ENCODE measurements at places on chromosomes 11 and 22.

GRCh38 chr22:50568626-50569025, 5.9 kb upstream of the SYCE3 start:
- no peak for DNase-seq

DNA sequence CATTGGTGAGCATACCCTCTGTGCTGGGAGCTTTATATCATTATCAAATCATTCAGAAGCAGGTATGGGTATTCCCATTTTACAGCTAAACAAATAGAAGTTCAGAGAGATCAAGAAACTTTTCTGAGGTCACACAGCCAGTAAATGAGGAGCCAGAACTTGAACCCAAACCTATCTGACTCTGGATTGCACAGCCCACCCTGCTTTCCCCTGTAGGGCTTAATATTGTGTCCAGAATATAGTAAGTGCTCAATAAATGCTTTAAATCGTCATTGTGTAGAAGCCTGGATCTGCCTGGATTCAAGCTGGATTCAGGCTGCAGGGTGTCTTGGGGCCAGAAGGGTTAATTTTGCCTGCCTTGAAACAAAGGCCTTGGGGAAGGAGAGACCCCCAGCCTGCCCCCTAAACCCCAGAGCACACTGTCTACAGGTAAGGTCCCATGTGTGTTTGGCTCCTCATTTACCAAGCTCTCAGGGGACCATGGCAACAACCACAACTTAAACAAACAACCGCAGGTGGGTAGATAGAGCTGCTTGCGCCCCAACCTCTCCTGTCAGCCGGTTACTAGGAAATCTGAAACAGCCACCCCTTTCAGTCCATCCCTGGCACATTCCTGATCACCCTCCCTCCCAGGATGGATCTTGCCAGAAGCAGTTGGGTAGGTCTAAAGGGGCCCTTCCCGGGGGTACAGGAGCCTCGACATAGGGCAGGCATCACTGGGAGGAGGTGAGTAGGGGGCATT, 3.0 kb upstream of the SEC14L3 start:
- DNase-seq, result no peak

DNA sequence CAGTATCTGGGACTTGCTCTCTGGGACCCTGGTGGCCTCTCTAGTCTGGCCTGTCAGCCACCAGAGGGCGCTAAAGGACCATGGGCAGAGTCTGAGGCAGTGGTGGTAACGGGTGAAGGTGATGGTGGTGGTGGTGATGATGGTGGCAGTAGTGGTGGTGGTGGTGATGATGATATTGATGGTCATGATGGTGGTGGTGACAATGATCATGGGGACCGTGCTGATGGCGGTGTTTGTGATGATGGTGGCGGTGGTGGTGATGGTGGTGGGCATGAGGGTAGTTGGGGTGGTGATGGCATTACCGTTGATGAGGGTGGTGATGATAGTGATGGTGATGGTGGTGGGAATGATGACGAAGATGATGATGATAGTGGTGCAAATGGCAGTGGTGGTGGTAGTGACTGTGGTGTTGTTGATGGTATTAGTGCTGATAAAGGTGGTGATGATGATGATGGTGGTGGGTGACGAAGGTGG, 16.0 kb downstream of the TRPM5 start:
- peak; percentile 77 for DNase-seq

DNA sequence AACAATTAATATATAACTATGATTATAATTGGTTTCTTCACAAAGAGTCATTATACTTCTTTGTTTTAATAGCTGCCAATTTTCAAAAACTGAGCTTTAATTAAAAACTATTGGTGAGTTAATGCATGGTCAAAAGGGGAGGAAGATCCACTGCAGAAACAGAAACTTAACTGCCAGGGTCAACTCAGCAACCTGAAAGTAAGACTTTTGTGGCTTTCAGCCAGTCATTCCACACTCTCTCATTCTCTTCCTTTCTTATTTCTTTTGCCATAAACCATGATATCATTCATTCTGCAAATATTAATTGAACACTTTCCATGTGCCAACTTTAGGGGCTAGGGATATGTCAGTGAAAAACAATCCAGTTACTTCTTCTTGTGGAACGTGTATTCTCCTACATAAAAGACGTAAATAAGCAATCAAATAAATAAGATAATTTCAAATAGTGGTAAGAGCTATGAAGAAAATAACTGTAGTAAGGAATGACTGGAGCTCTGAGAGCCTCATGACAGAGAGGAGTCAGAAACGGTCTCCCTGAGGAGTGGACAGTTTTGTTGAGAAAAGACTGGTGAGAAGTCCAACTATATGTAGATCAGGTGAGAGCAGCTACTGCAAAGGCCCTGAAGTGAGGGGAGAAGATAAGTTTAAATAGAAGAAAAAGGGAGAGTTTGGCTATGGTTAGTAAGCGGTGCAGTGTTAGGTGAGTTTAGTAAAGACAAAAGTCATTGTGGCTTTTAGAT, 130.5 kb downstream of the GRIA4 start:
- DNase-seq, result peak; percentile 63

GRCh38 chr11:47052165-47052564, 115.6 kb downstream of the CSTPP1 start:
- no peak for DNase-seq

GRCh38 chr22:37428649-37429586, 1.6 kb upstream of the ELFN2 start:
- DNase-seq, result peak; percentile 33

- DNase-seq, result no peak
Observed at GRCh38 chr11:8941341-8942103, 1.3 kb downstream of the ASCL3 start.

- no peak for DNase-seq
Observed at GRCh38 chr11:20458905-20459632, 71.6 kb downstream of the PRMT3 start.

DNA sequence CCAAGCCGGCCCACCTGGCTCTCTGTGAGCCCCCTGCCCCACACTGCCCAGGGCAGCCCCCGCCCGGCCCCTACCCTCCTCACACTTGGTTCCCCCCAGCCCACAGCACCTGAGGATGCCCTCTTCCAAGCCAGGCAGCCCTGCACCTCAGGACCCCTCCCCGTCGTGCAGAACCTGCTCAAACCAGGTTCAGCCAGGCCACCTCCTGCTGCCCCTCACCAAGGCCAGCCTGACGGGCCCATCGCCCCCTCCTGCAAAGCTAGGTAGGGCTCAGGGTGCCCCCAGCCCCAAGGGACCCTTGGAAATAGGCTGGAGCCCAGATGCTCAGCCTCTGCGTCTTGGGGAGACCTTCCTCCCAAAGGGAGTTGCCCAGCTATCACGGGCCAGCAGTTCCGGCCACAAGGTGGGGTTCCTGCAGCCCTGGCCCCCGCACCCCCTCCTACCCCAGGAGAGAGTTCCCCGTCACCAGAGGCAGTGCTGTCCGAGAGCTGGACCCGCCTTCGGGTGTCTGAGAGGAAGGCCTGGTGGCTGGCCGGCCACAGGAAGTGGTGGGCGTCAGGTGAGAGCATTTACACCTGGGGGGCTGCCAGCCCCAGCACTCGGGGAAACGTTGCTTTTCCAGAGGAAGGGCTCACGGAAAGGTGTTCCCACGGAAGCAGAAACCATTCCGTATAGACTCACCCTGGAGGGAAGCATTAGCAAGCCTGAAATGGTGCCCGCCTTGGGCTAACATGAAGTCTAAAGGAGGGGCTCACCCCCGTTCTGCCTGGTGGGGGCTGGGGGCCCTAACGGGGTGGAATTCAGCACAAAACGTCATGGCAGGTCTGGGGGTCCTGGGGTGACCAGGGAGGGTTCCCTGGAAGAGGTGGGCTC, 3.2 kb upstream of the SYT8 start:
- no peak for DNase-seq

- no peak for DNase-seq
Observed at GRCh38 chr22:30816413-30816812, 121.7 kb downstream of the OSBP2 start.

DNA sequence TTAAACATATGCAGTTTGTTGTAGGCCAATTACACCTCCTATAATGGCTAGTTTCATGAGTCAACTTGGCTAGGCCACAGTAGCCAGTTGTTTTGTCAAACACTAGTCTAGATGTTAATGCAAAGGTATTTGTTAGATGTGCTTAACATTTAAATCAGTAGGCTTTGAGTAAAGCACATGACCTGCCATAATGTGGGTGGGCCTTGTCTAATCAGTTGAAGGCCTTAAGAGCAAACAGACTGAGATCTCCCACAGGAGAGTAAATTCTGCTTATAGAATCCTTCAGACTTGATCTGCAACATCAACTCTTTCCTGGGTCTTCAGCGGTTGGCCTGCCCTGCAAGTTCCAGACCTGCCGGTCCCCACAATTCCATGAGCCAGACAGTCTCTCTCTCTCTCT, 1345.9 kb downstream of the BRD1 start:
- no peak for DNase-seq

GRCh38 chr11:78930810-78931523, 356.3 kb upstream of the NARS2 start:
- no peak for DNase-seq

DNA sequence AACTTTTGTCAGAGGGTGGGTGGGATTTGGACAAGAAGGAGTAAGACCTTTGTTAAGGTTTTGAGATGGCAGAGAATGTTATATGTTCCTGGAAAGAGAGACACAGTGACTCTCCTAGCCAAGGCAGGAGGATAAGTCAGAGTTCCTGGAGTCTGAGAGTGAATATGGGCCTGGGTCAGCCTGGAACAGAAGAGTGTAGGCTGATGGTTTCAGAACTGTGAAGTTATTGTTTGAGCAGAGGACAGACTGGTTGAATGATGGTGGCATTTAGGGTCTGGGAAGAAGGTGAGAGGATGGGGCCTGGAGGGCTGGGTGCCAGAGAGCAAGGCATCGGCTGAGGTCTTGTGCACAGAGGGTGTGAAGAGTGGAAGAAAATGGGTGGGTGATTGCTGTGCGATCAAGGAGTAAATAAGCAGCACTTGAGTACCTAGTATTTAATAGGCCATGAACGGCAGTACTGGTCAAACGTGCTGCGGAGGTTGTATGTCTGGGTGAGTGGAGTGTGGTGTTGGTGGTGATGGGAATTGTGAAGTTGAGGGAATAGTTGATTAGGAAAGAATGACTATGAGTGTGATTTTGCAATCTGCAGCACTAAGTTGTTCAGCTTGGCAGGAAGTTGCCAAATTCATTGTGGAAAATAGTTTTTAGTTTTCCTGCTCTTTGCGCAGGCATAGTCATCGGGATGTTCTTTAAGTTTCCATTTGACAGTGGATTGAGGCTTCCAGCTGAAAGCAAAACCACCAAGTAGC, 1.8 kb downstream of the PANX1 start:
- no peak for DNase-seq

DNA sequence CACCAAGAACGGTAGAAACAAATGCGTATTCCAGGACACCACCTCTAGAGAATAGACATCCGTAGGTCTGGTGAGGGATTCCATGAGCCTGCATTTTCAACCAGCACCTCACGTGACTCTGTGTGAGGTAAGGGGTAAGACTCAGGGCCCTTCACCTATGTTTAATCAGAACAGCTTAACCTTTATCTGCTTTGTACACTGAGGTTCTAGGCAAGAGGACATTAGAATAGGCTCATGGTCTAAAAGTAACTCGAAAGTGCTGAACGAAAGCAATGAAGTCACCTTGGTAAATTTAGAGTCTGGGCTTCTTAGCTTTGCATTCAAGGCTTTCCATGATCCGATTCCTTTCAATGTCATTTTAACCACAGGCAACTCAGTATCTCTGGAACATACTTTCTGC, 270.5 kb upstream of the CADM1 start:
- DNase-seq, result no peak

DNA sequence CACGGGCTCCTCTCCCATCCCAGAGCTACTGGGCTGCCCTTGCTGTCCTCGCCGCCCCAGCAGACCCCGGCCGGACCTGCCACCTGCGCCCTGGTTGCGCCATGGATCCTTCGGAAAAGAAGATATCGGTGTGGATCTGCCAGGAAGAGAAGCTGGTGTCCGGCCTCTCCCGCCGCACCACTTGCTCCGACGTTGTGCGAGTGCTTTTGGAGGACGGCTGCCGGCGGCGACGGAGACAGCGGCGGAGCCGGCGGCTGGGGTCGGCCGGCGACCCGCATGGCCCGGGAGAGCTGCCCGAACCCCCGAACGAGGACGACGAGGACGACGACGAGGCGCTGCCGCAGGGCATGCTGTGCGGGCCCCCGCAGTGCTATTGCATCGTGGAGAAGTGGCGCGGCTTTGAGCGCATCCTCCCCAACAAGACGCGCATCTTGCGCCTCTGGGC, 382 bp downstream of the RASSF10 start:
- DNase-seq, result no peak

DNA sequence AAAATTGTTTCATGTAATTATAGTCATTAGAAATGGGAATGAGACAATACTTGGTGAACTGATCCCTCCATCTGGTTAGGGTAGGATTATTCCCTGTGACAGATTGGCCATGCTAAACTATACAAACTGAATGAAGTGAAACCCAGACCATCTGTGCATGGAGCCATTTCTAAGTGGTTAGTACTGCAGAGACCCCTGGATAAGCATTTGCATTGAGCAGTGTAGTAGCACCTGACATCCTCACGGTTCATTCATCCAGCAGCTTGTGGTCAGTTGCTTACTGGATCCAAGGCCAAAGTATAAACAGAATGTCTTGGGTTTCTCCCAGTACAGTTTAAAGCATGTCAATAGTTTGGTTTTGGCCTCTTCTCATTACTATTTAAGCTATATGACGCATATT, 93.8 kb upstream of the ARHGAP42 start:
- no peak for DNase-seq

DNA sequence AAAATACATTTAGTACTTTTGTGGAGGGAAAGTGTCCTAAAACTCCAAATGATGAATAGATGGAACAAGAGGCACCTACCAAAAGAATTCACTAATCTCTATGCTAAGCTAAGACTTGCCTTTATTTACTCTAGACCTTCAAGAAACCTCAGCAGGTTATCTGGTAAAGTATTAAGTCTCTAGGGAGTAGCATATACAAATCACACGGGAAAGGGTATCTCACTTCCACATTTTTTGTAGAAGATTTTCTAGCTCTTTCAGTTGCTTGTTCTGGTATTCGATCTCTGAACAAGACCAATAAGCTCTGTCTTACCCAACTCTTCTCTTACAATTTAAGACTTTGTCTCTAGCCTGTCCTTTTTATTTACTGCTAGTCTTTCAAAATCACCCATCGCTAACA, 18.1 kb upstream of the CADM1 start:
- DNase-seq, result no peak

DNA sequence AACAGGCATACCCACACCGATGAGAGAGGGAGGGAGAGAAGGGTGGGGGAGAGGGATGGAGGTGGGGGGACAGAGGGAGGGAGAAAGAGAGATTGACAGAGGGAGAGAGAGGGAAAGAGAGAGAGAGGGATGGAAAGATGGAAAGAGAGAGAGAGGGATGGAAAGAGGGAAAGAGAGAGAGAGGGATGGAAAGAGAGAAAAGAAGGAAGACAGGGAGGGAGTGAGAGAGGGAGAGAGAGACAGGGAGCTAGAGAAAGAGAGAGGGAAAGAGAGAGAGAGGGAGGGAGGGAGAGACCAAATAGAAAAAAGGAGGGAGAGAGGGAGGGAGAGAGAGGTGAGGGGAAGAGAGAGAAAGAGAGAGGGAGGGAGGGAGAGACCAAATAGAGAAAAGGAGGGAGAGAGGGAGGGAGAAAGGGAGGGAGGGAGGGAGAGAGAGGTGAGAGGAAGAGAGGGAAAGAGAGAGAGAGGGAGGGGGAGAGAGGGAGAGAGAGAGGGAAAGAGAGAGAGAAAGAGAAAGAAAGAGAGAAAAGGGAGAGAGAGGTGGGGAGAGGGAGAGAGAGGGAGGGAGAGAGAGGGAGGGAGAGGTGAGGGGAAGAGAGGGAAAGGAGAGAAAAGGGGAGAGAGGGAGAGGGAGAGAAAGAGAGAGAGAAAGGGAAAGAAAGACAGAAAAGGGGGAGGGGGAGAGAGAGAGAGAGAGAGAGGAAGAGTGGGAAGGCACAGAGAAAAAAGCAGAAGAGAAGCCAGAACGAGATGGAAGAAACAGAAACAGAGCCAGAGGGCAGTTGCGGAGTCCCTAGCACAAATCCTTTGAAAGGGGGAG, 23.8 kb downstream of the MB start:
- no peak for DNase-seq

Data from MM.1S (cell line).